Ovary (tissue), 10 donors: ENCODE measurements at places on chromosomes 3 and 15. TPM values are rescaled to one million over a fixed set of nuclear protein-coding genes. Genes with fewer than 3 reads are reported as not detected.
A peak's percentile ranks its signal among the peaks of the same experiment; 100 is the strongest.

The GRIP2 gene
- 6.8 TPM for total RNA-seq

- DNase-seq, result peak; percentile 81
These were observed 336.7 kb upstream of the IGF1R start for GRCh38 chr15:98311566-98312188.

DNA sequence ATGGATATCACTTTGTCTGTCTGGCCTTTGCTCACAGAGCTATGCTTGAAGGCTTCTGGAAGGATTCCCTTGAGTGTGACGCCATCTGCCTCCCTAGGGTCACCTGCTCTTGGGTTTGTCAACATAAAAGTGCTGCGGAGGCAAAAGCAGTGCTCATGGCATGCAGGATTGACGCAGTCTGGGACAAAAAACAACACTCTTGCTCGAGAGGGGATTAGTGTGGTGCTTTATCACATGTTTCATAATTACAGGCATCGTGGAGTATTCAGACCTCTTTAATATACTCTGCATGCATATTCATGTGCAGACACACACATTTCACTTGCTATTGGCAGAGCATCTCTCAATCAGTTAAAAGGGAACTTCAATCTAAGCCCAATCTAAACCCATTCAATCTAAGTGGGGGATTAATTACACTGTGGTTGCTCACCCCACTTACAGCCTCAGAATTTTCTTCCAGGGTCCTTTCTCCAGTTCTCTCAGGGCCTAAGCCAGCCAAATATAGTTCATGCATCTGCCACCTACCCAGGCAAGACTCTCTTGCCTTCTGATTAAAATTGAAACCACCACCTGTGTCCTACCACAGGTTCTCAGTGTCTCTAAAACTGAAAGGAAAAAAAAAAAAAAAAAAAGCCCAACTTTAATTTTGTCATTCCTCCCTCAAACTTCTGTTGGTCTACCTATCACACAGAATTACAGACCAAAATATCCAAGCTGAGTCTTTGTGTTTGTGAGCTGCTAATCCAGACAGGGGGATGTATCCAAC lies 75.6 kb downstream of the BFSP2 start:
- DNase-seq, result no peak

GRCh38 chr15:25233766-25234350 lies 205.0 kb downstream of the UBE3A start:
- no peak for DNase-seq

DNA sequence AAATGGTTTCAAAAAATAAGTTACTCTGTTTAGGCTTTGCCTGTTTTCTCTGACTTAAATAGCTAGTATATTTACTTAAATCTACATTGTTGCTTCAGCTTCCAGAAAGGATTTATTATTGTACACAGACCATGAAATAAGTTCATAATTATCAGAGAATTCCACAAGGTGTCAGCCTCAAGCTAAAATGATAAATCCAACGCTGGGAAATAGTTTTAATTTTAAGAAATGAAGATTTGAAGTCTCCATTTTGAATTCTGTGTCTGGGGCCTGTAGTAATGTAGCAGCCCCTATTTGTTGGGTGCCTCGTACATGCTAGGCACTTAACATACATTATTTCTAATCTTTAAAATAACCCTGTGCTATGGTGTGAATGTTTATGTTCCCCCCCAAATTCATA lies 92.6 kb upstream of the KCNMB2 start:
- no peak for DNase-seq

GRCh38 chr3:4814305-4814903 lies 164.8 kb upstream of the BHLHE40 start:
- no peak for DNase-seq

DNA sequence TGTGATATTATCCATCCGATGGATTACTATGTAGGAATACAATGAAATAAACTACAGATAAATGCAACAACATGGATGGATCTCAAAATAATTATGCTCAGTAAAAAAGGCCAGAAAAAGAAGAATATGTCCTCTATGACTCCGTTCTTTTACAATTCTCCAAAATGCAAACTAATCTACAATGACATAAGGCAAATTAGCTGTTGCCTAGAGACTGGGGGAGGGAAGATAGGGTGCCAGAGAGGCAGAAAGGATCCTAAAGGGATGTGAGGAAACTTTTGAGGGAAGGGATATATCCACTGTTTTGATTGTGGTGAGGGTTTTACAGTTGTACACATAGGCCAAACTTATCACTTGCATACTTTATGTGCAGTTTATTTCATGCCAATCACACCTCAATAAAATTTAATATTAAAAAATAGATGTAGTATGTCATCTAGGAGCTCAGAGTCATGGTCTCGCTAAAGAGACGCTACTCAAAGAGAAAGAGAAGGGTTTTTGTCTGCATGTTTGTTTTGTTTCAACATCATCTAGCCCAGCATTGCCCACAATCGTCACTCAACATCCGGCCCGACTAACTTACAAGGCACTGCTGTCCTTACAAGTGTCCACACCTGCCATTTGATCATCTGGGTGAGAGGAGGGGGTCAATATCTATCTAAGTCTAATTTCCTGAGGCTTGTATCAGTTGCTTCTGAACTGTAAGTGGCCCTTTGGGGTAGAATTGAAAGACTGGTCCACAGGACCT lies 29.5 kb downstream of the HES1 start:
- no peak for DNase-seq
